ENCODE measurements at places on chromosomes 11 and 22. TPM values are rescaled to one million over a fixed set of nuclear protein-coding genes. Genes with fewer than 3 reads are reported as not detected.

- peaks cover 56% of the 10 kb centered on the region for H3K36me3 ChIP-seq
- no peak overlapping the region for H3K4me3 ChIP-seq
- DNase-seq = no peak
- no peak overlapping the region for H3K27ac ChIP-seq
- H3K27me3 ChIP-seq = no peaks in the 10 kb centered on the region
Observed at GRCh38 chr11:66076561-66076960, 6.5 kb downstream of the PACS1 start.

NLRP14 gene
- total RNA-seq = not detected

DNA sequence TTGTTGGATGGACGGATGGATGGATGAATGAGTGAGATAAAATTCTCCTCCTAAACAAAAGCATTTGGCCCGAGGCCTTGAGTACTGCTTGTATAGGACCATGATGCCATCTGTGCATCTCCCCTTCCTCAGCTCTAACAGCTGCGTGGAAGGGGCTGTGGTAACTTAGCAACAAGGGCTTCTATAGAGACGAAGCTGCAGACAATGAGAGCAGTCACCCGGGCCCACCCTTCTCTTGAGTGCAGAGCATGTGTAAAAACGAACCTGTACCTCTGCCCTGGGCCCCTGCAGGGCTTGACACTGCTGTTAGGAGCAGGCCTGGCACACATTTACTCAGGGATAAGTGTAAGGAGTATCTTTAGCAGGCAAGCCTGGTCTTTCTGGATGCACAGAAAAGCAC lies 391.5 kb downstream of the CADM1 start:
- no peak overlapping the region for H3K27ac ChIP-seq
- H3K27me3 ChIP-seq = peaks cover 3% of the 10 kb centered on the region
- H3K4me1 ChIP-seq = no peaks in the 10 kb centered on the region
- no peak for DNase-seq
- H3K36me3 ChIP-seq = no peaks in the 10 kb centered on the region
- no peak overlapping the region for H3K4me3 ChIP-seq

DNA sequence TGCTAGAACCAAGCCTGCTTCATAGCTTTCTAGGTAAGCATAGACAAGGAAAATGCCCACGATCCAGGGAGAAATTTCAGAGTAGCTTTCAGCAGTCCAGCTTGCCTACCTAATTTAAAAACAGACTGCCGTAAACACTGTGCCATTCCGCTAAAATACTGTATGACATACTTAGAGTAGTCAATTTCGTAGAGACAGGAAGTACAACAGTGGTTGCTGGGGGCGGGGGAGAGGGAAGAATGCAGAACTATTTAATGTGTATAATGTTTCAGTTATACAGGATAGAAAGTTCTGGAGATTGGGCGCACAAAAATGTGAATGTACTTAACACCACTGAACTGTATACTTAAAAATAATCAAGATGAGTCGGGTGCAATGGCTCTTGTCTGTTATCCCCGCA lies 56.7 kb downstream of the C11orf58 start:
- no peak overlapping the region for H3K4me3 ChIP-seq
- peaks cover 18% of the 10 kb centered on the region for H3K4me1 ChIP-seq
- H3K36me3 ChIP-seq = no peaks in the 10 kb centered on the region
- DNase-seq = no peak
- H3K27me3 ChIP-seq = no peaks in the 10 kb centered on the region
- H3K27ac ChIP-seq = no peak overlapping the region

- H3K27ac ChIP-seq = no peak overlapping the region
- H3K27me3 ChIP-seq = no peaks in the 10 kb centered on the region
- peaks cover 6% of the 10 kb centered on the region for H3K4me1 ChIP-seq
- no peak for DNase-seq
- no peaks in the 10 kb centered on the region for H3K36me3 ChIP-seq
Observed at GRCh38 chr11:73428699-73429098, 52.5 kb downstream of the RELT start.

ALDH3B1 gene
- not detected for total RNA-seq

DNA sequence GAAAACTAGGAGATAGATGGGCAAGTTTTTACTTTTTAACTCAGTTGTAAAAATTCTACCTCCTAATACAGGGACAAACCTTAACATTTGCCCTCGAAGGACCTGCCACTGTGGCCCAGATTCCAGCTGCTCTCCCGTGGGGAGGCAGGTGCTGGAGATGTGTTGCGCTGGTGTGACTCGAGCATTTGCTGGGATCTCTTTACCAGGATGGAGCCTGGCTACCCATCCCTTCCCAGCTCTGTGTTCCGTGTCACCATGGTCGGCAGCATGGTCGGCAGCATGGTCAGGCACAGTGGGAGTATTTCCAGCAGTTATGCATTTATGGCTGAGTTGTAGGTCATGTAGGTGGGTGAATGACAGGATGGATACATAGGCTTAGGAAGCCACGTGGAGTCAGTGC lies 41.1 kb downstream of the OTOG start:
- no peak overlapping the region for H3K27ac ChIP-seq
- H3K27me3 ChIP-seq = peaks cover 16% of the 10 kb centered on the region
- H3K36me3 ChIP-seq = no peaks in the 10 kb centered on the region
- no peaks in the 10 kb centered on the region for H3K4me1 ChIP-seq

DNA sequence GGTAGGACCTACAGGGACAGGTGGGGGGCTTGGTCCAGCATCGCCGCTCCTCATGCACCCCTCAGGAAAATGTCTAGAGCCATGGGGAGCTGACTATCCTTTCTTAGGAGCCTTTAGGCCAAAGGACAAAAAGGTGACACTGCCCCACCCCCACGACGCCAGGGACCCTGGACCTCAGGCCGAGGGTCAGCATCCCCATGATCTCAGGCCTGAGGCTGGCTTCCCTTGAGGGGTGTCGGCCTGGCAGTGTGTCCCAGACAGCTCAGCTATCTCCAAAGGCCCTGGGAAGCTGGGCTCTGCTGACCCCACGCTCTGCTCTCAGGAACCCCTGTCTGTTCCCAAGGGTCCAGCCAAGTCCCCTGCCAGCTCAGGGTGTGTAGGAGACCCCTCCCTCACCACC lies 16.3 kb downstream of the MRGPRG start:
- H3K27ac ChIP-seq = no peak overlapping the region
- no peaks in the 10 kb centered on the region for H3K36me3 ChIP-seq
- no peaks in the 10 kb centered on the region for H3K4me1 ChIP-seq
- peaks cover 6% of the 10 kb centered on the region for H3K27me3 ChIP-seq
- no peak overlapping the region for H3K4me3 ChIP-seq
- DNase-seq = no peak

OR52H1 gene
- total RNA-seq = not detected

GRCh38 chr11:80694385-80694784 lies 1253.6 kb upstream of the TENM4 start:
- no peaks in the 10 kb centered on the region for H3K36me3 ChIP-seq
- H3K4me3 ChIP-seq = no peak overlapping the region
- no peaks in the 10 kb centered on the region for H3K4me1 ChIP-seq
- DNase-seq = no peak
- no peaks in the 10 kb centered on the region for H3K27me3 ChIP-seq

MN1 gene
- 0.35 TPM for total RNA-seq

CDKN1C gene
- total RNA-seq = 0.55 TPM

GRCh38 chr11:27242591-27242990 lies 120.4 kb downstream of the CCDC34 start:
- no peak for DNase-seq
- H3K4me3 ChIP-seq = no peak overlapping the region
- no peaks in the 10 kb centered on the region for H3K36me3 ChIP-seq
- H3K27me3 ChIP-seq = peaks cover 4% of the 10 kb centered on the region
